ENCODE measurements at places on chromosomes 1 and 21. TPM values are rescaled to one million over a fixed set of nuclear protein-coding genes. Genes with fewer than 3 reads are reported as not detected.

The CLDN17 gene
- polyA plus RNA-seq = not detected

The NKAIN1 gene
- 3.2 TPM for polyA plus RNA-seq

The EFHD2 gene
- 17.3 TPM for polyA plus RNA-seq

The TATDN3 gene
- polyA plus RNA-seq = 17.5 TPM

The MED8 gene
- polyA plus RNA-seq = 41.8 TPM

The NHLH1 gene
- polyA plus RNA-seq = 0.10 TPM

The OR2M4 gene
- polyA plus RNA-seq = 0.04 TPM

The TCP10L gene
- 2.0 TPM for polyA plus RNA-seq

The SERINC2 gene
- polyA plus RNA-seq = 57.1 TPM

The SPRR4 gene
- not detected for polyA plus RNA-seq

The S100A2 gene
- polyA plus RNA-seq = 6.0 TPM

The CFHR5 gene
- not detected for polyA plus RNA-seq

The ERI3 gene
- polyA plus RNA-seq = 96.7 TPM

The SLC9C2 gene
- 0.18 TPM for polyA plus RNA-seq

The IL22RA1 gene
- 3.4 TPM for polyA plus RNA-seq

The HTR6 gene
- 2.5 TPM for polyA plus RNA-seq

The ECE1 gene
- 43.3 TPM for polyA plus RNA-seq

The TNFSF4 gene
- polyA plus RNA-seq = 1.5 TPM

The ADAMTSL4 gene
- polyA plus RNA-seq = 15.6 TPM

The FALEC gene
- polyA plus RNA-seq = not detected

The SPSB1 gene
- polyA plus RNA-seq = 11.7 TPM

The PEAR1 gene
- 25.5 TPM for polyA plus RNA-seq

The NHLH2 gene
- 0.09 TPM for polyA plus RNA-seq

The IVL gene
- 0.08 TPM for polyA plus RNA-seq

The LINGO4 gene
- polyA plus RNA-seq = not detected

The GBP6 gene
- 0.05 TPM for polyA plus RNA-seq

The AADACL3 gene
- polyA plus RNA-seq = not detected

The FAM163A gene
- 1.0 TPM for polyA plus RNA-seq

The KIFAP3 gene
- polyA plus RNA-seq = 51.5 TPM

The EXOSC10 gene
- polyA plus RNA-seq = 81.0 TPM

The NPHS2 gene
- 384 TPM for polyA plus RNA-seq

The DMRTA2 gene
- polyA plus RNA-seq = not detected

The RBP7 gene
- polyA plus RNA-seq = 21.1 TPM

The C1orf94 gene
- polyA plus RNA-seq = 0.13 TPM
